AG04450 (cell line): ENCODE measurements at places on chromosomes 5 and 9.

DNA sequence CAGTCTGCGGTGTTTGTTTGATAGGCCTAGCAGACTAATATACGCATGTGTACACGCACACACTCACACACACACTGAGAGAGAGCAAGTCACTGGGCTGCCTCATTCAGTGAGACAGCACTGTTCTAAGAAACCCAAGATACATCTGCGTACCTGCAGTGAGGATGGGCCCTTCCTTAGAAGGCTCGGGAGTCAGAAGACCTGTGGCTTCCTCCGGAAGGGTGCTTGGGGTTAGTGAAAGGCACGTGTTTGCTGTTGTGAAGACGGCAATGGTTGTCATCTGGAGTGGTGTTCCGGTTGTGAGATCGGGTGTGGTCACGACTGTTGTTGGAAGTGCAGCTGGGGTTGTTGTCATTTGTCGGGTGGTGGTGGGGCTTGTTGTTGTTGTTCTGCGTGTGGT lies 11.7 kb downstream of the TIMD4 start:
- no peak for DNase-seq

DNA sequence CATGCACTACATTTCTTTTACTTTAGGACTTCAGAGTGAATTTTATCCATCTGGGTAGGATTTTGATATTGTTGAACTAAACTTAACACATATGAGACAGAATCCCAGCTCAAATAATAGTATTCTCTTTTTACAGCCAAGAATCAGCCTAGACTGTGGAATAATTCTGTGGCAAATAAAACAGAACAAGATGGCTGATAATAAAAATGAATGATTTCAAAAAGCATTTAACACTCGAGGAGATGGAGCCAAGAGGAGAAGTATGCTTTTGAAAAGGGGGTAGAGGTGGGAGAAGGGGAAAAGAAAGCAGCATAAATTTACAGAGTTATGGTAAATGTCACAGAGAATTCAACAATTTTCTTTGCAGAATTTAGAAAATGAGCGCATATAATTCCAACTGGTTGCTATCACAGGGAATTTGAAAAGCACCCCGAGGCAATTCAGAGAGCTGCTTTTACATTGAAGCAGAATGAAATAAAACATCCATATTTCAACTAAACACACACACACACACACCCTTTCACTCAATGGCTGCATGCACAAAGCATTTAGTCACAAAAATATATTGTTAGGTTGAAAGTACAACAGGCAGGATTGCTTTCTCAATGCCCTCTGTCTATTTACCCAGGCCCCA lies 60.2 kb upstream of the DMAC1 start:
- DNase-seq, result no peak

GRCh38 chr9:28365020-28365640 lies 791.8 kb upstream of the C9orf72 start:
- no peak for DNase-seq

- no peak for DNase-seq
Observed at GRCh38 chr9:78714576-78714975, 417.7 kb downstream of the PSAT1 start.

DNA sequence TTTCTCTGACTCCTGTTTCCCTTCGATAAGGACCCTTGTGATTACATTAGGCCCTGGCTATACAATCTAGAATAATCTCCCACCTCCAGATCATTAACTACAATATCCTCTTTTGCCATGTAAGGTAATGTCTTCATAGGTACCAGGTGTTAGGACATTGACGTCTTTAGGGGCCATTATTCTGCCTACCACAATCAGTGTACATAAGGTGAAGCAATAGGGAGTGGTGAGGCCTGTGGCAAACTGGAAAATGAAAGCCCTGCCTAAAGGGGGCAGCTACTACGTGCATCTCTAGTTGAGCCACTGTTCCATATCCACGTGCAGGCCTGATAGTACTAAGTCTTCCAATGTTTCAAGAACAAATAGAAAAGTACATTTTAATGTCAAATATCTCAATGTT lies 4.8 kb upstream of the ALDH1B1 start:
- DNase-seq, result no peak

- peak; percentile 90 for DNase-seq
Observed at GRCh38 chr9:81559709-81560108, 129.6 kb downstream of the TLE1 start.

GRCh38 chr5:102545175-102545574 lies 46.4 kb upstream of the SLCO6A1 start:
- DNase-seq, result no peak

DNA sequence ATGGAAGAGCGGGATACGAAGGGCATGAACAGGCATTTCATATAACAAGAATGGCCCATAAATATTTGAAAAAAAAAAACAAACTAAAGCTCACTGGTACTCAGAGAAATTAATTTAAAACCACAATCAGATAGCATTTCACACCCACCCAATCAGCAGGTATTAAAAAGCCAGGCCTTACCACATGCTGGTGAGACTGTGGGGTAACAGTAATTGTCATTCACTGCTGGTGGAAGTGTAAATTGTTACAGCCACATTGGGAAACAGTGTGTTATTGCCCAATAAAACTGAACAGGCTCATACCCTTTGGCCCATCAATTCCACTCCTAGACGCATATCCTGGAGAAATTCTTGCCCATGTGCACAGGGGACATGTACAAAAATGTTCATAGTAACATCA lies 66.0 kb downstream of the PLAC8L1 start:
- no peak for DNase-seq

- no peak for DNase-seq
Observed at GRCh38 chr5:133147411-133147810, 95.6 kb downstream of the HSPA4 start.

DNA sequence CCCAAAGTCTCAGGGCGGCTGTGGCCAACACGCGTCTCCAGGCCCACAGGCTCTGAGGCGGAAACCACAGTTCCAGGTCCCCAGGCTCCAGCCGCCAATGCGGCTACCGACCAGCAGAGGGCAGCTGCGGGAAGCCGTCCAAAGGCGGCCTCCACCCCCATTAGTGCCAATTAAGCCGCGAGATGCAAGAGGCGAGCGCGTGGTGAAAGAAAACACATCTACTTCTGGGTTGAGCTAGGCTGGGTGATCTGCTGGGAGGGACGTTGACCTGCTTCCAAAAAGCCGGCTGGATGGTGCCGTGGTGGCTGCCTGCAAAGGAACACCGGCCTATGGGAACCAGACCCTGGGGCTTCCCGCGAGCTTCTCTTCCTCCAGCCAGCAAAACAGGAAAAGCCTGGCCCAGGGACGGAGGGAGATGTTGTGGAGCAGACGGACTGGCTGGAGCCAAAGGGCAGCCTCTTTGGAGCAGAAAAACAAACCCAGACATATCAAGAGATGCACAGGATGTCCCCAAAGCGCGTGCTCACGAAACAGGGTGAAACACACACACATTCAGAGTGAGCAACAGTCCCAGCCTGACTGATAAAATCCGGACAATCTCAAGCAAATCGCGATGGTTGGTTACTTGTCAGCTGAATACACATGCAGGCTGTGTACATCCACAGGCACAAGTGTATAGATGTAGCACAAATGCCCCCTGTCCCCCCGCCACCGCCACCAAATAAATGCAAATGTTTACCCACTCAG lies 187.1 kb upstream of the BRINP1 start:
- no peak for DNase-seq

DNA sequence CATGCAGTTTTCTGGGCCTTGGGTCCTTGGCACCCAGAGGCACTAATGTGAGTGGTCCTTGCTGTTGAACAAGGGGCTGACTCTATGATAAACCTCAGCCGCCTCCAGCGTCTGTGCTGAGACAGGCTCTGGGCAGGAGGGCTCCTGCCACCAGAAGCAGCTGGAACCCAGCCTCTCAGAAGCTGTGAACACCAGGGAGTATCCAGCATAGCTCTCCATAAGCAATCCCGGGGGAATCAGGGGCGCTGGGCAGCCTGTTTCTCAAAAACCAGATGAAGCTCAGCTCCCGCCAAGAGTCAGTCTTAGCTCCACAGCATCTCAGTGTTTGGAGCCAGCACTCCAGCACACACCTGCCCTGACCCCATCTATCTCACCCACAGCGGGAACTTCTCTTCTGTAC lies 170.2 kb downstream of the HSPA4 start:
- no peak for DNase-seq

GRCh38 chr5:124847907-124848306 lies 101.5 kb upstream of the ZNF608 start:
- DNase-seq, result no peak

DNA sequence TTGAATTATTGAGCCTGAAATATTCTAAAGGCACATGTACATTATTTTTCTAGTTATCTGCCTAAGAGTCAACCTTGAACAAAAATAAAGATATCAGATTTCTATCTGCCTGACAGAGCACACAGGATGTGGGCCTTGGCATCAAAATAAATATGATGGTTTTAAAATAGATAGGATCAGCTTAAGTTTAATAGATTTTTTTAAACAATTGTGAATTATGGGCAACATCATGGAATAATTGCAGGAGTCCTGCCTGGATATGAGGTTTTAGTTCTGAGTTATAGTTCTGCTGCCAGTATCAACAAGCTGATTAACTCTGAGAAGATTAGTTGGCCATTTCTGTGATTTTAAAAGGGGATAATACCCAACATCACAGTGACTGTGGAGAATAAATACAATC lies 107.0 kb upstream of the PCA3 start:
- no peak for DNase-seq

GRCh38 chr5:166561759-166562158 lies 1729.7 kb upstream of the WWC1 start:
- no peak for DNase-seq

DNA sequence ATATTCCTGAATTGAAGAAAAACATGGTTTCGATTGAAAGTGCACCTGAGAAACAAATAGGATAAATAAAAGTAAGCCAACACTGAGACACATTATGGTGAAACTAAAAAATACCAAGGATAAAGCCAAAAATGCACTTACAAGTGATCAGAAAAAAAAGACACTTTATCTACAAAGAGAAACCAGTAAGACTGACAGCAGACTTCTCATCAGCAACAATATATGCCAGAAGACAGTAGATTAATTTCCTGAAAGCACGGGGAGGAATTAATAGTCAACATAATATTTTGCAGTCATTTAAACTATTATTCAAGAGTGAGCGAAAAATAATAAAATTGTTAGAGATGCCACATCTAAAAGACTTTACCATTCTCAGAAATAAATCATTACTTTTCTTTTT lies 172.7 kb upstream of the MAST4 start:
- DNase-seq, result no peak

- DNase-seq, result peak; percentile 26
Observed at GRCh38 chr5:145946112-145946861, 9.9 kb downstream of the SH3RF2 start.

DNA sequence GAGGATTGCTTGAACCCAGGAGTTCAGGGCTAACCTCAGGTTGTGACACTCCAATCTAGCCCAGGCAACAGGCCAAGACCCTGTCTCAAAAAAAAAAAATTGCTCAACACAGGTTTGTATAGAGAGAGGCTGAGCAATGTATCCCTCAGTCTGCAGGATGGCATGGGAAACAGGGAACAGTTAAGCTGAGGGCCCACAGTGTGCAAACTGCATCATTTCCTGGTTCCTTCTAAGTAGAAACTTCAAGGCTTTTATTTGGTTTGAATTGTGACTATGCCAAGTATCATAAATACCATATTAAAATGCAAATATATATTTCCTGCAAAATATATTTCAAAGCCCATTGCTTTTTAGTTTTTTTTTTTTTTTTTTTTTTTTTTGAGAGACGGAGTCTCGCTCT lies 13.7 kb upstream of the ROPN1L start:
- DNase-seq, result no peak

DNA sequence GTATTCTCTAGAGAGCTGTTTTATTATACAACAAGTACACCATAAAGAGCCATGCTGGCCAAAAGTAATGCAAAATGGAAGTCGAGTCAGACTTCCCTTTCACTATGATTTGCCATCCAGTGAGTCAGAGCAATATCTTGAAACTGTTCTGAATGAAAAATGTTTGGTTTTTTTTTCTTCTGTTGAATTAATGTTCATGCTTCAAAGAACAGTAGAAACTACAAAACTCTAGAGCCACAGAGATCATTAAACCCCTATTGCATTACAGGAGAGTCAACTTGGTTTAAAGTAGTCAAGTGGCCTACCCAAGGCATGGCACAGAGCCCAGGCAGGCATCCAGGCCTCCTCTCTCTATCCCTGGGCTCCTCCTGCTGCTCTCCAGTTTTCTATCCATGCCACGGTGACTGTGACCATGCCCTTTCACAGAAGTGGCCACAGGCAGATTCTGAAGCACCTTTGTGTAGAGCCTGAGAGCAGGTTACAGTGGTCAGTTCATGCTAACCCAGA lies 358.9 kb downstream of the DEPDC1B start:
- no peak for DNase-seq

- DNase-seq, result no peak
Observed at GRCh38 chr5:134071614-134072207, 42.8 kb upstream of the TCF7 start.

GRCh38 chr5:111422747-111423720 lies 89.3 kb downstream of the STARD4 start:
- no peak for DNase-seq

- peak; percentile 29 for DNase-seq
Observed at GRCh38 chr9:69421908-69422801, 97.1 kb downstream of the ENTREP1 start.

DNA sequence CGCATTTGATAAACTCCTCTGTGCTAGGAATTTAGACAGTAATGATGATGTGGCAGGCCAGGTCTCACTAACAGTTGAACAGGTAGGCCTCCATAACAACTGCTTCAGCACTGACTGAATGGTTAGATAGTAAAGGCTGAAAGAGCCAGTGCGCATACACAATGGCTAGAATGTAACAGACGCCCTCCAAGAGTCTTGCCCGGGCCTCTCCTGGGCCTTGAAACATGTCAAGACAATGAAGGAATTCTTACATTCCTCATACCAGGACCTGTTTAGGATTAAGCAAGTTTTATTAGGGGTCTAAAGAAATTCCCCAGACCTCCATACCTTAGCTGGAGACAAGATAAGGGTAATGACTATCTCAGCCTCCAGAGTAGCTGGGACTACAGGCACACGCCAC lies 6.7 kb upstream of the BICD2 start:
- no peak for DNase-seq

DNA sequence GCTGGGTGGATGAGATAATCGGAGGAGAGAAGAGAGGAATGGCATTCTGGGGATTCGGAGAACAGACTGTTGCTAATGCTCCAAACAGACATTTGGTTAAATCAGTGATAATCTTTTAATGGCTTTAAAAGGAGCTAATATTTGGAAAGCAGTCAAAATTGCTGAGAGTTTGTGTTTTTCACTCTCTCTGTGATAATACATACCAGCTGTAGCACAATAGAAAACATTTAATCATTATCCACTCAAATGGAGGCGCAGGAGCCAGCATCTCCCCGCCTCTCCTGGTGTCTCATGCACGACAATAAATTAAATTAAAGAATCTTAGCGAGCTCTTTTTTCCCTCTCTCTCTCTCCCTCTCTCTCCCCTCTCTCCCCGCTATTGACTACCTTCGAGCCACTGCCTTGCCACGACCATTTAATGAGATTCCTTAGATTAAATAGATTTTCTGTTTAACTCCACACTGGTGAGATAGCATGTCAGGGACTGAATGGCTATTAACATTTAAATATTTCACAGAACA lies 268.6 kb upstream of the MVB12B start:
- no peak for DNase-seq

DNA sequence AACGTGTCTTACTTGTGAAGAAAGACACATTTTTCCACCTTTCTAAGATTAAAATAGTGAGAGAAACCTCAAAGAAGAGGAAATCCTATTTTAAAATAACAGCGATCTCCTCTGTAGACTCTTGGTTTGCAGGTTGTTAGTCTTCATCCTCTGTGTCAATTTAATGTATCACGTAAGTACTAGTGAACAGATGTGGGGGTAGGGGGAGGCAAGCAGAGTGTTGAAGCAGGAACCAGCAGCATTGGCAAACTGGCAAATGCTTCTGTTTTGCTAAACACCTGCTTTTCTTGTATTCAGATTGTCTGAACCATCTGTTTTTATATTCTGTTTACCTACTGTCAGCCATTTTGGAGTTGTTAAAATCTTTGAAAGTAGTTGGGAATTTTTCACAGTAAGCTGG lies 159.3 kb upstream of the TLX3 start:
- no peak for DNase-seq
